ENCODE measurements at places on chromosomes 5 and 9.

GRCh38 chr5:125491986-125492492, 745.6 kb upstream of the ZNF608 start:
- no peak for DNase-seq

DNA sequence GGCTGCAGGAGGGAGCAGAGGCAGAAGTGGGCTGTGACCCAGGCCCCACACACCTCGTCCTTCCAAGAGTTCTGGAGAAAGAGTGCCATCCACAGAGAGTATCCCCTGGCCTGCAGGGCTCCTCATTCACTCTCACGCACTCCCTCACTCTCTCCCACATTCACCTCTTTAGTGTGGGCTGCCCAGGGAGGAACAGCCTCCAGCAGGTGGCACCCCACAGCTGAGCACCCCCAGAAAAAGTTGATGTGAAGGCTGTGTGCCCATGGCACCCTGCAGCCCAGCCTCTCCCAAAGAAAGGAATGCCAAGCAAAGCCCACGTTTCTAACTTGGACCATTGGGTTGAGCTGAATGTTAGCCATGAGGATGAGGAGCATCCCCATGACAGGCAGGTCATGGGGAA, 4.5 kb upstream of the SHC3 start:
- no peak for DNase-seq

DNA sequence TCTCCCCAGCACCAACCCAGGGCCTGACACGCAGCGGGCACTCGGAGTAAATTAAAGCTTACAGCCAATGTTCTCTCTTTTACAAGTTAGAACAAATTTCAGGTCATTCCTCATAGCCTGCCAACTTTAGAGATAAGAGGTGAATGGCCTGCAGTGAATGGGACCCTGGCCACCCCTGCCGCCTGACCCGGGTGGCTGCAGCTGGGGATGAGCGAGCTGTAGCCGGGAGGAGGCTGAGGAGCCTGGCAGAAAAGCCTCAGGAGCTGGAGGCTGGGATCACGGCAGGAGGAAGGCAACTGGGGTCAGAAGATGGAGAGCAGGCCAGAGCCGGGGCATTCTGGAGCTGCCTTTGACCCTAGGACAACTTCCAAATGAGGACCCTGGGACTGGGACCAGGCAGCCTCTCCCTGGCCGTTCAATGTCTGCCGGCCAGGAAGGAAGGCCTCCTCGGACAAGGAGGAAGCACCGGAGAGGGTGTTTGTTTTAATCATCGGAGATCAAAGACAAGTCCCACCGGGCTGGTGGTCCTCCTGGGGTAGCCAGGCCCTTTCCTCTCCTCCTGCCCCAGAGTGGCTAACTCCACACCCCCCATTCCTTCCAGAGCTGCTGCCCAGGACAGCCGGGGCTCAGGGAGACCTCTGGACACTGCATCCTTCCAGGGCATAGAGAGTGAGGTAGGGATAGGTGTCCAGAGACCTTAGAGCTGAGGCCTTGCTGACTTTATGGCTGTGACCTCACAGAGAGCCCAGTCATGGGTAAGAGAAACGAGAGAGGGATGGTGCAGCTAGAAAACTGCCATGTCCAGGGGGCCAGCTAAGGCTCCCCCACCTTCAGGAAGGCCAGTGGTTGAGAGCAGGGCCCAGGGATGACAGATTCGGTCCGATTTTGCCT, 87.3 kb upstream of the LMX1B start:
- no peak for DNase-seq

GRCh38 chr5:109987970-109988369, 298.2 kb downstream of the MAN2A1 start:
- no peak for DNase-seq

DNA sequence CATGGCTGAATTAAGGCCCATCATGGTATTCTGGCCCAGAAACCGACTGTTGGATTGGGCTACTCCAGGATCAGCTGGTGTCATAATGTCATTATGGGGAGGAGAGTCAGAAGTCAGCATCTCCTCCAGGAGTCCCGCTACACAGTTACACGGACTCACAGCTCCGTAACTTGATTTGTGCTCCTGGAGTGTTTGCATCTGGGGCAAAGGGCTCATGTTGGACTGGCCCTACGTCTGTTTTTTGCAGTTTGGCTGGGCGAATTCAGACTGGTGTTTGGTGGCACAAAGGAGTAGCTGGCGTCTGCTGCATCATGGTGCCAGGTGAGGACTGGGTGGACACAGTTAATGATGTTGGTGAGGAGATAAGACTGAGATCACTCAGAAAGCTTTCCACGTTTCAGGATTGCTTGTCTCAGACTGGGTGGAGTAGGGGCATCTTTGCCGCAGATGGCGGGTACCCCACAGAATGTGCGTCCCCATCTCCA, 31.3 kb downstream of the OR2V1 start:
- no peak for DNase-seq
